ENCODE measurements at places on chromosomes 1 and 21.
A peak's percentile ranks its signal among the peaks of the same experiment; 100 is the strongest.

GRCh38 chr1:24849672-24850295 is 80.3 kb downstream of the RUNX3 start:
- DNase-seq, result no peak

GRCh38 chr1:154725865-154726264 is 117.9 kb upstream of the ADAR start:
- DNase-seq, result no peak

GRCh38 chr1:71043065-71043464 is 4.6 kb downstream of the PTGER3 start:
- no peak for DNase-seq

DNA sequence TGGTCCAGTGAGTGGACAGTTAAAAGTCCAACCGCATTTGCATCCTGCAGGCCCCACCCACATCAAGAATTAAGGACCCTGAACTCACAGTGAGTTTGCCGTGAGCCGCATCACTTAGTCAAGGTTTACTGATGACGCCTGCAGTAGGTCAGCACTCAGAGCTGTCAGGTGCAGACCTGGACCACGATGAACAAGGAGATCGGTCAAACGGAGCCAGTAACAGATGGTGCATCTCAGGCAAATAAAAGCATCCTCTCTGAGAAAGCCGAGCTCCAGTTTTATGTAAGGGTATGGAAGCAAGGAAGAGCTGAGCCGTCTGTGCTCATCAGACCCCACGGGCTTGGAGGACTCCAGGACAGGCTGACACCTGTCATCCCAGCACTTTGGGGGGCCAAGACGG is 4.5 kb downstream of the PRDM15 start:
- no peak for DNase-seq

DNA sequence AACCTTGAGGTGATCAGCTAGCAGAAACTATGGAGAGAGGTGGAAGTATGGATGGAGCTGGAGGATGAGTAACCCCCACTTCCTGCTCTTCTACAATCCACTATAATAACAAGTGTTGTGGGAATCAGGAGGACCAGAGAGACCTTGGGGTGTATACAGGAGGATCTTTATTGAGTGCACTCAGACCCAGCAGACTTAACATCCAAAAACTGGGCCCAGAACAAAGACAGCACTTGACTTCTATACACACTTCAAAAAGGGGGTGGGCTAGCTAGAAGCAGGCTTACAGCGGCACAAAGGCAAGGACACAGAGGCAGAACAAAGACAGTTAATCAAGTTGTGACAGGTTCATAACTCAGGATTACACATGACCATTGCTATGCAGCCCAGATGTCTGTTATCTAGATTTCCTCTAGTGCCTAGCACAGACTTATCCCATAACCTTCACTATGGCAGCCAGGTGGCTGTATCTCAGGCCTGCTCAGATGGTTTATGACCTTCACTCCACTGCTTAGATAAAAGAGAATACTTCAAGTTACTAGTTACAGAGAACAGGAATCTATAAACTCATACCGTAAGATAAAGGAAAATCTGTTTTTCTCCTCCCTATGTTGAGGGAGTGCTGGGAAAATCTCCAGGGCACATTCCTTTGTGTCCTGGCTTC is 36.1 kb upstream of the PADI2 start:
- DNase-seq, result no peak

DNA sequence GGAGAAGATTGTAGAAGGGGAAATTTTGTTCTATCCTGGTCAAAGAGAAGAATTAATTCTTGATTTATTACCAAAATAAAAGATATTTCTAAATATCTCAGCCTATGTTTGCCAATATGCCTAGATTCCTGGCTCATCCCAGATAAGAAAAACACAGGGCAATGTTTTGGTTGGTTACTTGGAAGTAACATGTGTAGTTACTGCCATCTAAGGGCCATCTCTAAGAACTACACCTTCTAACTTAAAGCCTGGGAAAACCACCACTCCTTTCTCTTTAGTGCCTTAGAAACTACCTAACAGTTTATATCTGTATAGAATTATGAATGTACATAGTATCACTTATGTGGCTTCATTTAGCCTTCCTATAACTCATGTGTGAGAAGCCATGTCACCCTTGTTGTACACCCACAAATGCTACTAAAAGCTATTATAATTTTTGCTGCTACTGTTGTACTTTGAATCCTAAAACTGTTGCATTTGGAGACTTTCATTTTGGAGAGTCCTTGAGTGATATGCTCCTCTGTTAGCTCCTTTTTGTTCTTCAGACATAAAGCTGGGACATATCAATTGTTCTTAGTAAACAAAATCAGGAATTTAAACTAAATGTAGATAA is 4.5 kb downstream of the AIM2 start:
- peak; percentile 31 for DNase-seq

DNA sequence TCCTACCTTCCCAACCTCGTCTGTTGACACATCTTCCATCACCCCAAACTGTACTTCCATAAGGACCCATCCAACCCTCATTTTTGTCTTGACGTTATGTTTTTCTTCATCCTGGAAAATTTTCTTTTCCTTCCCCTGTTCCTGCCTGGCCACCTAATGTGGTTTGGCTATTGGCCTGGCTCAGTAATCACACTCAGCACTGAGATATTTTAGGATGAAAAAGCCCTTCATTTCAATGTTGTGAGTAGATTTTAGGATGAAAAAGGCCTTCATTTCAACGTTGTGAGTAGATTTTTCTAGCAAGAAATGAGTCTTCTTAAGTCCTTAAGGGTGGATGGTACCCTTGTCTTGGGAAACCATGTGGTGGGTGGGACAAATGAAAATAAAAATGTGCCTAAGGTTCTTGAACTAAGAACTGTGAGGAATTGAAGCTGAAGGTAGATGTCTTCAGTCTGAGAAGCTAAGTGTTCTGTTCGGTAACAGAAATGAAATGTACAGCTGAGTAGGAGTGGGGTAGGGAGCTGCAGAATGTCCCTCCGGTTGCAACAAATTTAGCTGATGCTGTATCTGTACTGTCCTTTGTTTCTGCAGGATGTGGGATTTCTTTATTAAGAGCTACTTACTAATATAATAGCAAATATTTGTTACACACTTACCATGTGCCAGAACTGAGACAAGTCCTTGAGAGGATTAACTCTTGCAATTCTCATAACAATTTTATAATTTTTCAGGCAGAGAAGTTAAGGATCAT is 36.1 kb downstream of the DNTTIP2 start:
- DNase-seq, result no peak

DNA sequence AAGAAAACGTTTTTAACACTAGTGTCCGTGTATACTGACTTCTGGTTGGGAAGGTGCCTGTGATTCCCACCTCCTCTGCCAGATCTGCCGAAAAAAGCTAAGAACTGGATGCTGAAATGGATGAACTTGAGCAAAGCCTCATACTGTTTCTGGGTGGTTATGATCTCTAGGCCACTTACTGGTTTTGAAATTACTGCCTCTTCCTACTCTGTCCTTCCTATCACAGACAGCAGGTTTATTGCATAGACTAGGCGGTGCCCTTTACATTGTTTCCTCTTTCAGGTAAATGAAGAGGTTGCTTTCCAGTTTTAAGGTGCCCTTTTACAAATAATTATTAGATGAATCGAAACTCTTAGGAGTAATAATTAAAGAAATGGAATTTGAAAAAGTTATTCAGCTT is 27.5 kb downstream of the PEX14 start:
- DNase-seq, result no peak

DNA sequence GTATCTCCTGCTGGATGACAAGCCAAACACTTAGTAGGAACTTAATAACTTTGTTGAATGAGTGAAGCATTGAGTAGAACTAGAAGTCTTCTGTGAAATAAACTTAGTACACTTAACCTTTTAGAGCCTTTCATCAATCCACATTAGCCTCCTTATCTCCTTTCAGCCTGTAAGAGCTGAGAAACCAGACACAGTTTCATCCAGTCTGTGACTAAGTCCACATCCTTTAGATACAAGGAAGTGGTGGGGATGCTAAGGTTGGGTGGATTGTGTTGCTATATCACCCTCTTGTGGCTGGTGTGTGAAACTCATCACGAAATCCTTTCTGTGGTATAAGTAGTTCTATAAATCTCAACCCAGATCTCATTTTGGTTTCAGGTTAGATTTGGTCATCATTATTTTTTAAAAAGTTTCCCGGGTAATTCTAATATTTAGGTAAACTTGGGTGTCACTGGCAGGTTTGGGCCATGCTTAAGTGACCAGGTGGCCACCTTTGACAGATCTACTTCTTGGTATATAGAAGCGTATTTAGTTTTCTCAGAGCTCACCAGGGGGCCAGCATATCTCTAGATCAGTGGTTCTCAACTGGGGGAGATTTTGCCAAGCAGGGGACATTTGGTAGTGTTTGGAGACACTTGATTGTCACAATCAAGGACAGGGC is 27.8 kb upstream of the CD84 start:
- DNase-seq, result peak; percentile 34

DNA sequence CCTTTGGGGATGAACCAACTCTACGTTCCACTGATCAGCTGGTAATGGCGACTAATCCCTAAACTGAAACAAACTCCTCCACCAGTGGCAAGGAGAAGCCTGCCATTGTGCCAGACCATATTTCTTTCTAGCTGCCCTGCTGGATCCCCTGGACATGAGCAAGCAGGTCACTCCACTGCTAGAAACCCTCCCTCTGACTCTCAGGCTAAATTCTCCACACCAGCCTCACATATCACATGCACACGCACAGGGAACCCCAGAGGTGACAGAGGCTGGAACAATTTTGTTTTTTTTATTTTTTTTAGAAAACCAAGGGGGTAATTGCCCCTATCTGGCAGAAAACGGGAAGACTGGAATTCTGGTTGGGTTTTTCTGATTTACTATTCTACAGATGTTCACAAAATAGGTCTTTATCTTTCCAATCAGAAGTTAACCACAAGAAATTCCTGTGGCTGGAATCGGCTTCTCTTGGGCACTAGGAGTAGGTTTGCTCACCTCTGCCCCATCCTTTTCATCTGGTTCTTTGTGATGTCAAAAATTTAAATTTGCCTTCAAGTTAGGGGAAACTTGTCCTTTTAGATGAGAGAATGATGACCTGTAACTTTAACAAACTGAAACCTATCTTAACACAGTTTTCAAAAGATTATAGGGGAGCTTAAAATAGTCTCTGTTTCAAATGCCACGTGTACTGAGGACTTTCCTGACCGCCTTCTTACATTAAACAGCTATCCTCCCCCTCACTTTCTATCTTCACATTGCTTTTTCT is 258.1 kb downstream of the SDCCAG8 start:
- no peak for DNase-seq

DNA sequence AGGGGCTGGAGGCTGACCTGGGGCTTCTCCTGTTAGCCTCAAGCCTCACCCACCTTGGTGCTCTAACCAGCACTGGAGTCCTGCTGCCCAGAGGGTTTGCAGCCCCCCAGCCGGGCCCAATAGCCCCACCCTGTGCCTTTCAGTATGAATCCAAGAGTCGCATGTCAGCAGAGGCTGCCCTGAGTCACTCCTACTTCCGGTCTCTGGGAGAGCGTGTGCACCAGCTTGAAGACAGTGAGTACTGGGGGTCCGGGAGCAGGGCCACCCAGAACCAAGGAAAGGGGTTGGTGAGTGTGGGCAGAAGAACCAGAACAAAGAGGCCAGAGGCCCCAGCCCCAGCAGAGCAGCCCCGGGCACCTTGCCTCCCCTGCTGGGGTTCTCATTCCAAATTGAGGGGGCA is 25.6 kb downstream of the CDK18 start:
- no peak for DNase-seq

- no peak for DNase-seq
Measured at GRCh38 chr1:210483821-210484220, 155.1 kb downstream of the HHAT start.

- DNase-seq, result no peak
Measured at GRCh38 chr1:210938416-210938925, 195.5 kb downstream of the KCNH1 start.

DNA sequence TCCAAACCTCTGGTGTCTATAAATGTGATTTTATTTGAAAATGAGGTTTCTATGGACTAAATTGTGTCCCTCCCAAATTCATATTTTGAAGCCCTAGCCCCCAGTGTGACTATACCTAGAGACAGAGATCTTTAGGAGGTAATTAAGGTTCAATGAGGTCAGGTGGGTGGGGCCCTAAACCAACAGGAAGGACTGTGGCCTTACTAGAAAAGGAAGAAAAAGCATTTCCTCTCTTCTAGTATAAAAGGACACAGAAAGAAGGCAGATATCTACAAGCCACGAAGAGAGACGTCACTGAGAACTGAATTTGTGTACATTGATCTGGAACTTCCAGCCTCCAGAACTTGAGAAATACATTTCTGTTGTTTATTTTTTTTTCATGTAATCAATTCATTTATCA is 123.1 kb upstream of the RUNX1 start:
- DNase-seq, result no peak

GRCh38 chr21:44878053-44878982 is 4.8 kb upstream of the PTTG1IP start:
- no peak for DNase-seq

DNA sequence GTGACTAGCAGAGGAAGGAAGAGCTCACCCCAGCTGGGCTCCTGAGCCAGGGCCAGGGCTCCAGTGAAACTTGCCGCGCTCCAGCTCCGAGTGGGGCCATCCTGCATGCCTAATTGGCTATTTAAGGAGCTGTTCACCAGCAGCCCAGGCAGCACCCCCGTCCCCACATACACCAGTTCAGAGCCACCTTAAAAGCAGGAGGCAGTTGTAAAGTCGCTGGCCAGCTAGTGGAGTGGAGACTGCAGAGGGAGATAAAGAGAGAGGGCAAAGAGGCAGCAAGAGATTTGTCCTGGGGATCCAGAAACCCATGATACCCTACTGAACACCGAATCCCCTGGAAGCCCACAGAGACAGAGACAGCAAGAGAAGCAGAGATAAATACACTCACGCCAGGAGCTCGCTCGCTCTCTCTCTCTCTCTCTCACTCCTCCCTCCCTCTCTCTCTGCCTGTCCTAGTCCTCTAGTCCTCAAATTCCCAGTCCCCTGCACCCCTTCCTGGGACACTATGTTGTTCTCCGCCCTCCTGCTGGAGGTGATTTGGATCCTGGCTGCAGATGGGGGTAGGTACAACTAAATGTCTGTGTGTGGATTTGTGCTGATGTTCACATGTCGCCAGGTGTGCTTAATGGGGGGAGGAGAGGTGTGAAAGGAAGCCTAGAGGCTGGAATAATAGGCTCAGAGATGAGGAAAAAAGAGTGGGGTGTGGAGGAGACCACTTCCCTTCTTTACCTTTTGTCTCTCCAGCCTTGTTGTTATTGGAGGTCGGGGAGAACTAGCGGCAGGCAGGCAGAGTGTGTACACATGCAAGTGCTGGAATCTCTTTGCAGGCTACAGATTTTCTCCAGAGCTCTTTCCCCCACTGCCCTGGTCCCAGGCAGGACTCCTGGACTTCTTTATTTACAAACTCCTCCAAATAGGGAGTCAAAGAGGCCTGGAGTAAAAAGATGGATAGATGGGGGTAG is at the start of gene CA14:
Gene CA14, plus strand, starts transcription at position 151 of the 962 bp plus-strand sequence. Its CDS starts 355 bp downstream, at position 506.
- no peak for DNase-seq

- DNase-seq, result no peak
Measured at GRCh38 chr21:44021064-44021463, 9.0 kb downstream of the TRAPPC10 start.

DNA sequence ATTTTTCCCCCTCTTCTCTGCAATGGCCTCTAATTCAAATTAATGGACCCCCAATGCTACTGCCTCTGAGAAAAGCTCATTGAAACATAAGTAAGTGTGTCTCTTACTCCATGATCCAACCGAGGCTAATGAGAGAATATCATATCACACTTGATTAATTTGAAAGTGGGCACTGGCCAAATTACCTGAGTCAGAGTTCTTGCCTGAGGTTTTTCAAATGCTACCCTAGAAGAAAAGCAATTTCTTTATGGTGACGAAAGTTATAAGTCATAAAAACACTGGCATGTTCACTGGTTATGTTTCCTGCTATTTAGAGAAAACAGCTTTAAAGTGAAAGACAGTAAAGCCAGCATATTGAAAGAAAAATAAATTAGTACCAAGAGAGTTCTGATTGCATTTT is 368.8 kb upstream of the TMPRSS15 start:
- no peak for DNase-seq

- no peak for DNase-seq
Measured at GRCh38 chr1:8989821-8990220, 36.4 kb downstream of the SLC2A7 start.
